Esophagus mucosa (tissue), 1 donor: ENCODE measurements at places on chromosomes 11 and 22. TPM values are rescaled to one million over a fixed set of nuclear protein-coding genes. Genes with fewer than 3 reads are reported as not detected.

The WT1 gene
- not detected for total RNA-seq

The C22orf42 gene
- not detected for total RNA-seq

The C2CD2L gene
- 6.5 TPM for total RNA-seq

The CCDC89 gene
- total RNA-seq = 0.12 TPM

The WNT7B gene
- 8.4 TPM for total RNA-seq

The TAF10 gene
- 101 TPM for total RNA-seq

The CRYBB3 gene
- total RNA-seq = 0.64 TPM

The TUBA8 gene
- total RNA-seq = 0.68 TPM

The CPSF7 gene
- total RNA-seq = 44.8 TPM

The RFPL1 gene
- not detected for total RNA-seq

The BBOX1 gene
- total RNA-seq = 13.7 TPM

The DENND6B gene
- total RNA-seq = 2.3 TPM

The ASCL2 gene
- 2.0 TPM for total RNA-seq

The PATE2 gene
- total RNA-seq = not detected

The MS4A15 gene
- total RNA-seq = not detected

The OR4C45 gene
- total RNA-seq = not detected

The TM7SF2 gene
- total RNA-seq = 53.2 TPM

The C11orf21 gene
- 0.08 TPM for total RNA-seq

The SNX32 gene
- 0.12 TPM for total RNA-seq

The TMEM225 gene
- not detected for total RNA-seq

The PHF21B gene
- total RNA-seq = not detected

The IGSF22 gene
- not detected for total RNA-seq

The MPZL2 gene
- 457 TPM for total RNA-seq

The TUB gene
- 1.00 TPM for total RNA-seq

The RAG2 gene
- total RNA-seq = not detected

The CARNS1 gene
- total RNA-seq = 0.20 TPM

The CYP2D6 gene
- total RNA-seq = 1.1 TPM

The NDUFV1 gene
- 140 TPM for total RNA-seq

The HORMAD2 gene
- not detected for total RNA-seq

The LGALS12 gene
- not detected for total RNA-seq

The MS4A7 gene
- 1.4 TPM for total RNA-seq

The ACRV1 gene
- total RNA-seq = not detected

The TENM4 gene
- total RNA-seq = 21.8 TPM

The RIC8A gene
- 60.3 TPM for total RNA-seq

The CABP4 gene
- total RNA-seq = 0.24 TPM

The CAPN5 gene
- 30.4 TPM for total RNA-seq

The KREMEN1 gene
- total RNA-seq = 72.9 TPM

The TSGA10IP gene
- not detected for total RNA-seq

The OR10A2 gene
- total RNA-seq = not detected

The BARX2 gene
- total RNA-seq = 92.8 TPM

The CHRDL2 gene
- 2.0 TPM for total RNA-seq

The IRAG1 gene
- total RNA-seq = 3.2 TPM

The LDHAL6A gene
- not detected for total RNA-seq

The OR6A2 gene
- total RNA-seq = 0.08 TPM

The P2RY2 gene
- 44.3 TPM for total RNA-seq

The OR4A16 gene
- not detected for total RNA-seq

The MCM5 gene
- total RNA-seq = 34.4 TPM

The OR8D1 gene
- not detected for total RNA-seq

The MYO18B gene
- 0.16 TPM for total RNA-seq

The PDE2A gene
- total RNA-seq = 6.0 TPM

The PATZ1 gene
- total RNA-seq = 6.2 TPM

The RASL10A gene
- total RNA-seq = 0.88 TPM

The CALCA gene
- not detected for total RNA-seq

The SMC1B gene
- not detected for total RNA-seq

The OR5M11 gene
- not detected for total RNA-seq

The APOA4 gene
- total RNA-seq = not detected

The MMP27 gene
- not detected for total RNA-seq

The PRR33 gene
- total RNA-seq = not detected

The MMP1 gene
- 3.5 TPM for total RNA-seq
